IPS DF 6.9 (cell line): ENCODE measurements at places on chromosomes 11 and 22.

GRCh38 chr11:92751594-92751993, 217.9 kb upstream of the MTNR1B start:
- DNase-seq, result no peak

- DNase-seq, result no peak
These were observed 29.0 kb upstream of the FGF3 start for GRCh38 chr11:69848201-69848600.

DNA sequence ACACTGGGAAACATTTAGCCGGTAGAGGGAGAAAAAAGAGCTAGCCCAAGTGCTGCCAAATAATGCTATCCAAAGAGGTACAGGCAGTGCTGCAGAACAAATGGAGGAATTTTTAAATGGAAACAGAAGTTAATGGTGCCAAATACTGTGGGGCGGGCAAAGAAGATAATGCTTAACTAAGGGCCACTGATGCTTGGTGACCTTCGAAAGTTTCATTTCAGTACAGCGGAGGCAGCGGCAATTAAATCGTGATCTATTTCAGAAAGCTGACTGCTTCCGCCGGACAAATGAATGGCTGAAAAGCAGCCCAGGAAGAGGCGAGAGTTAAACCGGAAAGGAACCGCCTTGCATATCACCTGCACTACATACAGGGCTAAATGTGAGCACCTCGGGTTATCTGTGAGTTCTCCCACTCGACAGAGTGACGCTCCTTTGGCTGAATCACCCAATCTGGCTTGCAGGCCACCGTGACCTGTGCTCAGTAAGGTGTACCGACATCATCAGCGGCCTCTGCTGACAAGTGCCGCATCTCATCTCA, 42.1 kb downstream of the CADM1 start:
- no peak for DNase-seq

DNA sequence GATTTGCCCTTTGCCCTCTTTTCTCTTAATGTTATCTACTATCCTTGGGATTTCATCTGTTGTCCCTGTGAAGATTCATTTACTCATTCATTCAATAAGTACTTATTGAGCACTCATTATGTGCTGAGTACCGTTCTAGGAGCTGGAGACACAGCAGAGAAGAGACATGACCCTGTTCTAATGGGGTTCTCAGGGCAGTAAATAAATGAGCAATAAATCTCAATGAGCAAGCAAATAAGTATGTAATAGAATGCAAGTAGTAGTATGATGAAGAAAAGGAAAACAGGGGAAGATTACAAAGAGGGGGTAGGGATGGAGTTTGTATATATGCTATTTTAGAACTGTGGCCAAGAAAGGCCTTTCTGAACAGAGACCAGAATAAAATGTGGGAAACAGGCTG, 34.2 kb upstream of the NRIP3 start:
- DNase-seq, result no peak

- no peak for DNase-seq
These were observed 45.3 kb downstream of the GDPD5 start for GRCh38 chr11:75480185-75481175.

DNA sequence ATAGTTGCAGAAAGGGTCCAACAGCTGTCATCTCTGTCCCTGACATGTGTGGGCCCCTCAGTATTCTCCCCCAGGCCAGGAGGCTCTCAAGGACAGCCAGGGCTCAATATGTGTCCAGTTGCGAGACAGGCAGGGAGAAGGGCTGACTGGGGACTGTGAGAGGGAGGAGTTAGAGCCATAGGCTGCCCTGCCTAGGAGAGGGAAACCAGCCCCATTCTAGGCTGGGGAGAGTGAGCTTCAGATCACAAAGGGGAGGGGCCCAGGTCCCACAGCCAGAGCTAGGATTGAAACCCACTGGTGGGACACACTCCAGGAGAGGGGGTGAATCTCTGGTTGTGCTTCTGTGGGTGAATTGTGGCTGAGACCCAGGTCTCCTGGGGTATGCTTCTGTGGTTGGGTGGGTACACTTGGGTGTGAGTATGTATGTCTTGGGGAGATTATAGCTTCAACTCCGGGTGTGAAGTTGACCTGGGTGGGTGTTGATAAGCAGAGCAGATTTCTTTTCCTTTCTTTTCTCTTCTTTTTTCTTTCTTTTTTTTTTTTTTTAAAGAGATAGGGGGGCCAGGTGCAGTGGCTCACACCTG, 2.1 kb upstream of the CARNS1 start:
- DNase-seq, result no peak

GRCh38 chr22:20116376-20116950, 559 bp downstream of the RANBP1 start:
- no peak for DNase-seq
